Nucleus accumbens (tissue), 56 donors: ENCODE measurements at places on chromosomes 5 and 9.

- DNase-seq = no peak
Measured at GRCh38 chr5:90483206-90483605, 8.5 kb downstream of the POLR3G start.

DNA sequence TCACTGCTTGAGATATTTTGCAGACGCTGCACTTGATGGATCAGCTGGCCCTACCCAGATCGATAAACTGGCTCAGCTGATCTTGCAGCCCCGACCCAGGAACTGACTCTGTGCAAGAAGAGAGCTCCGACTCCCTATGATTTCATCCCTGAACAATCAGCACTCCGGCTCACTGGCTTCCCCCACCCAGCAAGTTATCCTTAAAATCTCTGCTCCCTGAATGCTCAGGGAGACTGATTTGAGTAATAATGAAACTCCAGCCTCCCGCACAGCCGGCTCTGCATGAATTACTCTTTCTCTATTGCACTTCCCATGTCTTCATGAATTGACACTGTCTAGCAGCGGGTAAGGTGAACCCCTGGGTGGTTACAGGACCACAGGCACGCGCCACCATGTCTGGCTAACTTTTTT lies 16.9 kb upstream of the NANS start:
- no peak for DNase-seq

DNA sequence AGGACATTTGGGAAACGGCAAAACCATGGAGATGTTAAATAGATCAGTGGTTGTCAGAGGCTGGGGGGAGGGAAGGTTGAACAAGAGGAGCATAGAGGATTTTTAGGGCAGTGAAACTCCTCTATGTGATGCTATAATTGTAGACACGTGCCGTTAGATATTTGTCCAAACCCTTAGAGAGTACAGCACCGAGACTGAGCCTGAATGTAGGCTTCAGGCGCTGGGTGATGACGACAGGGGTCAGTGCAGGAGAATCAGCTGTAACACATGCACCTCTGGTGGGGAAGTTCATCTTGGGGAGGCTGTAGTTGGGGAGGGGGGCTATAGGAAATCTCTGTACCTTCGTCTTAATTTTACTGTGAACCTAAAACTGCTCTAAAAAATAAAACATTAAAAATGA lies 22.2 kb upstream of the CLPTM1L start:
- no peak for DNase-seq

- DNase-seq = peak; percentile 4
Measured at GRCh38 chr9:110125207-110125751, 82.7 kb downstream of the C9orf152 start.

- DNase-seq = no peak
Measured at GRCh38 chr5:147037515-147038205, 159.1 kb upstream of the PPP2R2B start.

- no peak for DNase-seq
Measured at GRCh38 chr5:179217356-179217755, 127.9 kb downstream of the ADAMTS2 start.

DNA sequence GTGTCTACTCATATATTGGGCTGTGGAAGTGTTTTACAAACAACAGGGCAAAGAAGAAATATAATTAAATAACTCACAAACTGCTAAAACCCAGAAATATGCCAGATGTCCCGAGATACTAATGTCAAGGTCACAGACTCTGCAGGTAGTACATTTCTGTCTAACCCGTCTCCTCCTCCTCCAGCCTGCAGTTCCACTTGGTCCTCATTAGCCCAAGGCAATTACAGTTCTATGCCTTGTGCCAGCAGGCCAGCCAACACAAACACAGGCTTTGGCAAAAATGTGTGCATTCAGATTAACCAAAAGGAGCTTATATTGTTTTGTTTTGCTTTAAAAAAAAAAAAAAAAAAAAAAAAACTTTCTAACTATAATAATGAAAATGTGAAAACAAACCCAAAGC lies 148.8 kb downstream of the MYO10 start:
- DNase-seq = no peak

- DNase-seq = no peak
Measured at GRCh38 chr9:90301277-90301653, 341.4 kb downstream of the DIRAS2 start.

DNA sequence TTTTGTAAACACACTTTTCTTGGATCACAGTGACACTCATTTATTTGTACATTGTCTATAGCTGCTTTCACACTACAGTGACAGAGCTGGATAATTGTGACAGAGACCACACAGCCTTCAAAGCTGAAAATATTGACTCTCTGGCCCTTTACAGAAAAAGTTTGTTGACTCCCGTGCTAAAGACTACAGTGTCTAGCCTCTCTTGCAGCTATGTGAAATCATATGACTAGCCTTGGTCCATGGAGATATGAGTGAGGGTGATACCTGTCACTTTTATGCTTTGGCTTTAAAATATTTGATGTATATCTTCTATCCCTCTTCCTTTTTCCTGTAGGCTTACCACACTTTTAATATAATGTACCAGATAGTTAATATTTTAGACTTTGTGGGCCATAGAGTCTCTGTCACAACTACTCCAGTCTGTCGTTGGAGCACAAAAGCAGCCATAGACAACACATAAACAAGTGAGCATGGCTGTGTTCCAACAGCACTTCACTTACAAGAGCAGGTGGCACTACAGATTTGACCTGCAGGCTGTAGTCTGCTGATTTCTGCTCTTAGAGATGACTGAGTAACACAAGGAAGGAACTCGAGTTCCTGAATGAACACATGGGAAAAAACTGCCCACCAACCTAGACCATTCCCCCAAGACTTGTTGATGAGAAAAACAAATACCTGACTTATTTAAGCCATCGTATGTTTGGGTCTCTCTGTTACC lies 73.5 kb upstream of the ANKRD55 start:
- DNase-seq = no peak

DNA sequence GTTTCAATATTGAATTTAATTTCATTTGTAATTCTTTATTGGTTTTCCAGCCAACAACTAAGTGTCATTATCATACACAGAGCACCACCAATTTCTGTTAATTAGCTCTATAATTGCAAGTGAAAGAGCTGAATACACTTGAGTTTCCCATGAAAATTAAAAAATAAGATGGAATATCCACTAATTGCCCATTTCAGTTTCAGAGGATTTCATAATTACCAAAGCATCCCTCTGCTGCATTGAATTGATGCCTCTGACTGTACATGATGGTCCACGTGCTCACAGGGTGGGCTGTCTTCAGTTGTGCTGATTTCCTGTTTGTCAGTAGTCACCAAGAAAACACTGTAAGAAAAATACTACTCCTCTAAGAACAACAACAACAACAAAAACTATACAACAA lies 163.8 kb downstream of the CHSY3 start:
- no peak for DNase-seq
